ENCODE measurements at places on chromosomes 5 and 9.
A peak's percentile ranks its signal among the peaks of the same experiment; 100 is the strongest.

GRCh38 chr9:23598994-23599393 is 227.0 kb downstream of the ELAVL2 start:
- DNase-seq = no peak

DNA sequence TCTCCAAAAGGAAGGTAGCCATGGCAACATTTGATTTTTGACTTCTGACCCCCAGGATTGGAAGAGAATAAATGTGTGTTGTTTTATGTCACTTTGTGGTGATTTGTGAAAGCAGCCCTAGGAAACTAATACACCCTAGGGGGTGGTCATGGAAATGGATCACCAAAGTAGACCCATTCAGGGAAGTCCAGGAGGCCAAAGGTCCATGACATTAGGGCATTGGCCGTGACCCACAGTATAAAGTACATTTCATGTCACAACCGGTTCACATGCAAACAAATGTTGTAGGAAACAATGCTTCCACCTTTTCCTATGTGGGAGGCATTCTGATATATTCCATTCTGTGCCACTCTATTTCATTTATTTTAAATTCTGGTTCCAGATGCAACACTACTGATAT is 128.4 kb downstream of the ADAMTS12 start:
- DNase-seq = no peak

DNA sequence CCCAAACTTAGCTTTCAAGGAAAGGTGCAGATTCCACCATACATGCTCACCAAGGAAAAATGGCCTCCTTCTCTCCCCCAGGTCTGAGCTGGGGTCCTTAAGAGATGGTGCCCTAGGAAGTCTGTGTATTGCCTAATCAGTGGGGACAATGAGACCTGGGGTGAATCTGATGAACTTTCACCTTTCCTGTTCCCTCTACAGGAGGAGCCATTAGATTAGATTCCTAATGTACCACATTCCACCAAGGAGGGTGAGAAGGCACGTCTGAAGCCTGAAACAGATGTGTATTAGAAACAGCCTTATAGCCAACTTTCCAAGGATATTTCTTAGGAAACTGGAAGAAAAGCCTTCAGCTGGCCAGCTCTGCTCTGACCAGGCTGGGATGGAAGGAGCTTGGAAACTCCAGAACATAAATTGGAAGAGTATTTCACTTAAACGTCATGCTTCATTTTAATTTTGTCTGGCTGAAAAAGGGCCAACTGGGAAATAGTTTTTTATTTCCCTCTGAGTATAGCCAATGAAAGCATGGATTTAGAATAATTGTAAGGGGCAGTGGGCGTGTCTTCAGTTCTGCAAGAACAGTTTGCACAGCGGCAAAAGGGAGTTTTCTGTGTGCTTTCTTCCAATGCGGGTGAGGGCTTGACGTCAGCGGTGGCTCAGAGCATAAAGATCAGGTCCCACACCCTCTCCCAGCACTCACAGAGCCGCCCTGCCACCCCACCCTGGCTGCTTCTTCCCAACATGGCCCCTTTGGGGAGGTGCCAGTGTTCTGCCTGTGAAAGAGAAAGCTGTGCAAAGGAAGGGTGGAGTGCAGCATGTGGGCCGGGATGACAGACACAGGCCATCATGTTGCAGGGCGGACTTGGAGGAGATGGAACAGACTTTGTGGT is 210.9 kb downstream of the ESM1 start:
- no peak for DNase-seq

DNA sequence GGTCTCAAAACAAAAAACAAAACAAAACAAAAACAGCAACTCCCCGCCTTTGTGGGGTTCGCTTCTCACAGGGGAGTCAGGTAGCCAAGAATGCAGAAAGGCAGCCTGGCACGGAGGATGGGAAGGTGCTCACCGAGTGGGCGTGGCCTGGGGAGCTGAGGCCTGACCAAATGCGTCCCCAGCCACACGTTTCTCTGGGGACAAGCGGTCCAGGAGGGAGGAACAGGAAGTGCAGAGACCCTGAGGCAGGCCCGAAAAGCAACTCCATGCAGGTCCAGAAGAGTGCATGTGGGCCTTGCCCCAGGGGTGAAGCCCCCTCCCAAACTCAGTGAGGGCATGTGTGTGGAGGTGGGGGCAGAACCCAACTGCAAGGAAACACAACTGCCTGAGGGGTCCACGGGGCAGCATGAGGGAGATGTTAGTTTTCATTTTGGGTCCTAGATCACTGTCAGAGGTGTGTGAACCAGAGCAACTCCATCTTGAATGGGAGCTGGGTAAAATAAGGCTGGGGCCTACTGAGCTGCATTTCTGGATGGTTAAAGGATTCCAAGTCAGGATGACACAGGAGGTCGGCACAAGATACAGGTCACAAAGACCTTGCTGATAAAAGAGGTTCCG is 2.6 kb upstream of the UAP1L1 start:
- no peak for DNase-seq

- no peak for DNase-seq
Measured at GRCh38 chr5:127227881-127228280, 62.7 kb upstream of the MEGF10 start.

- no peak for DNase-seq
Measured at GRCh38 chr9:83969602-83970001, 10.4 kb downstream of the HNRNPK start.

- no peak for DNase-seq
Measured at GRCh38 chr9:35311891-35312639, 150.3 kb downstream of the UNC13B start.

DNA sequence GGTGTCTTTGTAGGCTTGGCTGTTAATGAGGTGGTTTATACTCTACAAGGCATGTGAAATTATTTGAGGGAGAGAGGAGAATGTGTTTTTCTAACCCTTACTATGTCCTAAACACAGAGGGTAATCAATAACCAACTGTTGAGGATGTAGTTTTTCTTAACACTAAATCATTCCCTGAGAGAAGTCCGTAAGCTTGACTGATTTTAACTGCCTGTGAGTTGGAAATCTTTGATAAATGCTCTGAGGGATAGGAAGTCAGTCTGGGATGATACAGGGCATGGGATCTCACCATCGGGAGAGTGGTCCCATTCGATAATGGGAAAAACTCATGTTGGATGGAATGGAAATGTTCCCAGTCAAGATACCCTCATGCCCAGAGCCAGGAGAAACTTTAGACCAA is 249.6 kb downstream of the PDZD2 start:
- no peak for DNase-seq

GRCh38 chr5:130055572-130055971 is 151.3 kb downstream of the CHSY3 start:
- DNase-seq = no peak

DNA sequence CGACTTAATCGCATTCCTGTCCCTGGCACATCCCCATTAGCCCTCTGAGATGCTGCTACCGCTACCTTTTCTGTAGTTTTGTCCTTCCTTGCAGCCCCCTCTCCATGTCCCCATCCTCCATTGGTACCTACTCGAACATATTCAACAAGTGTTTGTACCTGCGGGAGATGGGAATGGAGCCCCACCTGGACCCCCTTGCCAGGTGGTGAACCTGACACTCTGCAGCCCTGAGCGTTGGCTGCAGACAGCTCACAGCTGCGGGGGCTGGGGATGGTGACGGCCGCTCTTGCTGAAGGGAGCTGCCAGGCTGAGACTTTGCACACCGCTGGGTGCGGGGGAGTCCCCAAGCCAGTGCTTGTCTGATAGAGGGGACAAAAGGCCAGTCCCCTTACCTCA is 96.3 kb upstream of the DAP start:
- no peak for DNase-seq

DNA sequence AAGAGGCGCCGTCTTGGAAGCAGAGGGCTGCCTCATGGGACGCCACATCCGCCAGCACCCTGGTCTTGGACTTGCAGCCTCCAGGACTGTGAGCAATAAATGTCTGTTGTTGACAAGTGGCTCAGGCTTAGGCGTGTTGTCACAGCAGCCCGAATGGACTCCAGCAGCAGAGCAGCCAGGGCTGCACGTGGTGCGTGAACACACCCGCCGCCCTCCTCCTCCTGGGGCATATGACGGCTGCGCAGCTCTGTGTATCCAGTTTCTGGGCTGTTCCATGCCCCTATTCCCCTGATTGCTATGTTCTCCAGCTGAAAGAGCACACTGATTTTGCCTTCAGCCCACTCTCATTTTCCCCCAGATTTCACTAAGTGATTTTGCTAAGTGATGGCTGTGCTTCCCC is 36.0 kb upstream of the CLPTM1L start:
- no peak for DNase-seq

- DNase-seq = no peak
Measured at GRCh38 chr5:111453747-111454146, 58.6 kb downstream of the STARD4 start.

DNA sequence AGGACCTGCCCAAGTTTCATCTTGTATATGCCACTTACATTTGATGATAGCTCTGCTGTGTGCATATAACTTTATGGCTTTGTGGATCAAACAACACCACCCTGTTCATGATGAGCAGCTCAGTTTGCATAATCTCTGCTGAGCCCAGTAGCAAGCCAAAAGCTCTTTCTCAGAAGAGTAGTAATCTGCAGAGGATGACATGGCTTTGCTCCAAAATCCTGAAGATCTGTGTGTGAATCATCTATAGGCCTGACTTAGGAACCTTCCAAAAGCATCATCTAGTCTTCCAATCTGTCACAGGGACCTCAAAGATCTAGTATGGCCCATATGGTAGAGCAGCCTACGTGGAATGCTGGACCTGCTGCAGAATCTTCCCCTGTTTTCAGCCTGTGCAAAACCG is 394.6 kb downstream of the PSAT1 start:
- DNase-seq = no peak

DNA sequence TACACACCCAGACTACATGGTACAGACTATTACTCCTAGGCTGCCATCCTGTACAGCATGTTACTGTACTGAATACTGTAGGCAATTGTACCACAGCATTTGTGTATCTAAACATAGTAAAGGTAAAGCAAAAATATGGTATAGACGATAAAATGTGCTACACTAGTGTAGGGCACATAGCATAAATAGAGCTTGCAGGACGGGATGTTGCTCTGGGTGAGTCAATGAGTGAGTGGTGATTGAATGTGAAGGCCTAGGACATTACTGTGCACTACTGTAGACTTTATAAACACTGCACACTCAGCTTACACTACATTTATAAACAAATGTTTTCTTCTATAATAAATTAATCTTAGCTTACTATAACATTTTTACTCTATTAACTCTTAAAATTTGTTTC is 25.6 kb downstream of the ANKRD55 start:
- DNase-seq = no peak

- no peak for DNase-seq
Measured at GRCh38 chr9:18495065-18495464, 21.1 kb downstream of the ADAMTSL1 start.

- no peak for DNase-seq
Measured at GRCh38 chr9:100498592-100498991, 25.6 kb downstream of the TMEFF1 start.

DNA sequence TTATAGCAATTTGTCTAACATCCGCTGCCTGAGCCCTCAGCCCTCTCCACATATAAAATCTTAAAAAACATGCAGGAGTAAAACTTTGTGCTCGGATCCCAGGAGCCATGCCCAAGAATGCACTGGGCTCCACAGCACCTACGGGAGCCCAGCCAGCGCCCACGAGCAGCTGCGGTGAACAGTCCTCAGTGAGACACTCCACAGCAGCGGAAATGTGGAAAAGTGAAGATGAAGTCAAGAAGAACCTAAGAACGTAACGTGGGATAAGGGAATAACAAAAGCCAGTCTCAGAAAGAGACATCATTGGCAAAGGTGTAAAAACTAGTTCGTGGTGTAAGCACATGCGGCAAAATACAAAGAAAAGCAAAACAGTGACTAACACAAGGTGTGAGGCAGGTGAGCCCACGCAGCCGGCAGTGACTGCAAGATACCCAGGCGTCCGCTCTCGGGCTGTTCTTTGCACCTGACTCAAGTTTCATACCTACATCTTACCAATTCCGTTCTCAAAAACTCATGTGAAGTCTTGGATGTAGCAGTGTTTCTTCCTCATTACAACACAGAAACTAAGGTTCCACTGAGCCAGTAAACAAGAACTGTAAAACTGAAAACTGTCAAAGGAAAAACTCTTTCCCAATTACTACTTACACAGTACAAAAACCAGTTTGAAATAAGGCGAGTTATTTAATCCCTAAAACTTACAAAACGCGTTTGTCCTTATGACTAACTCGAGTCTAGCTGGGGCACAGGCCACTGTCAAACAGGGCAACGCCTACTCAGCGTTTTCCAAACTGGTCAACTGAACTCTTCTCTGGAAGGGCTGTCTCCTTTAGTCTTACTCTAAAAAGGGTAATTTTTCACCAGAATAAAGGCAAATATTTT is 1.7 kb downstream of the CAMSAP1 start:
- peak; percentile 70 for DNase-seq

- peak; percentile 68 for DNase-seq
Measured at GRCh38 chr9:111482694-111483438, 1.3 kb downstream of the ECPAS start.

DNA sequence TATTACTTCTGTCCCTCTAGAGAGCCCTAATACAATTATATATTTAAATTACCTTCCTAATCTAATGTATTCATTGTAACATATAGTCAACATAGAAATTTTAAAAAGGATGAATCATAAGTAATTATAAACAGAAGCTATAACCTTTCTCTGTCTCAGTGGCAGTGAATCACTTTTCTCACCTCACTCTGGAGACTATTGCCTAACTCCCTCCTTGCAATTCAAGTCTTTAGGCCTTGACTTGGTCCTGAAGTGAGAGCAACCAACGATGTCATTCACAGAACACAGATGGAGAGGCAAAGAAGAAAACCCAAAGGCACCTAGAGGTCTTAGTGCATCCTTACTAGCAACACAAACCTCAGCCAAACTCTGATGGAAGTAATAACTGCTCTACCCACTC is 133.3 kb upstream of the DPYSL3 start:
- no peak for DNase-seq

GRCh38 chr5:15248731-15249130 is 251.2 kb upstream of the FBXL7 start:
- no peak for DNase-seq

GRCh38 chr9:132543960-132544359 is 38.4 kb upstream of the BARHL1 start:
- DNase-seq = no peak

DNA sequence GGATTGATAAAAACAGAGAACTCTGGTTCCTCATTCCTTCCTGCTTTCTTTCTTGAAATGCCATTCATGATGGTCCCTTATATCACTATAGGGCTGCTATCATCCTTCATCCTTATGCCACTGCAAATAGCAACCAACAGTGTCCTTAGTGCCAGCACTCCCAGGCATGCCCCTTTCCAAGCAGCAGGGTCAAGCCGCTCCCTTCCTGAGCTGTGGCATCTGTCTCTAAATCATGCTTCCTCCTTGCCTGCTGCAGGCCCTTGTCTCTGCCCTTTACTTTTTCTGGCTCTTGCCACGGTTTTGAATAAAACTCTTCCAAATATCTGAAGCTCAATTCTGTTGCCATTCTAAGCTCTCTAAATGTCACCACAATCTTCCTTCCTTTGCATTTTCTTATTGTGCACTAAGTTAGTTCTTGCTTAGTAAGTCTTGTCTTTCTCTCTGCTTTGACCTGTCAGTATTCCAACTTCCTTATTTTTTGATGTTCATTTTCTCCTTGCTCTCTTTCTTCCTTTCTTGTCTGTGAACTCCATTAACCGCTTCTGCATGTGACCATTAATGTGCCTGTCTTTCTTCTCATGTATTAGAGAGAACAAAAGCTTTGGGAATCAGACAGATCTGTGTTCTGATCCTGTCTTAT is 19.9 kb downstream of the TLR4 start:
- no peak for DNase-seq

GRCh38 chr5:470961-471749 is 28.2 kb downstream of the EXOC3 start:
- DNase-seq = no peak

Data from activated T-cell treated with anti-CD3 and anti-CD28 coated beads, Interleukin-2, amount 50 U/mL, for 72 hours (primary cell).